Karpas-422 (cell line): ENCODE measurements at places on chromosomes 3 and 15. TPM values are rescaled to one million over a fixed set of nuclear protein-coding genes. Genes with fewer than 3 reads are reported as not detected.

DNA sequence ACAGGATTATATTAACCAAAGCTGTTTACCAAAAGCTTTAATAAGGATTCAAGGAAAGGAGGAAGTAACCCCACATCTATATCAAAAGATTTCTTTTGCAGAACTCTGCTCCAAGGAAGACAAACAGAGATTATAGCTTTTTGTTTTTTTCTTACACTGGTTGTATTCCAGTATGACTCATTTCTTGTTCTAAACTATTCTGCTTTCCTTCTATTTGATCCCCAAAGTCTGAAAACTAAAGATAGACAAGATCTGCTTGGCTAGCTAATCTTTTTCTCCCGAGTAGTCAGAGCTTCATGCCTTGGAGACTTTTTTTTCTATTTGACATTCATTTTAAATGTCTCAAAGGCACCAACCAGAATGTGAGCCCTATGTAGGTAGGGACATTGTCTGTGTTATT lies 36.8 kb upstream of the FRMD5 start:
- H3K36me3 ChIP-seq = no peaks in the 10 kb centered on the region
- no peaks in the 10 kb centered on the region for H3K4me1 ChIP-seq
- H3K4me3 ChIP-seq = no peak overlapping the region
- H3K27ac ChIP-seq = no peak overlapping the region
- no peak for DNase-seq
- no peaks in the 10 kb centered on the region for H3K27me3 ChIP-seq

CERS3 gene
- total RNA-seq = 0.15 TPM in 1 of 2 replicates, not detected in the other

DNA sequence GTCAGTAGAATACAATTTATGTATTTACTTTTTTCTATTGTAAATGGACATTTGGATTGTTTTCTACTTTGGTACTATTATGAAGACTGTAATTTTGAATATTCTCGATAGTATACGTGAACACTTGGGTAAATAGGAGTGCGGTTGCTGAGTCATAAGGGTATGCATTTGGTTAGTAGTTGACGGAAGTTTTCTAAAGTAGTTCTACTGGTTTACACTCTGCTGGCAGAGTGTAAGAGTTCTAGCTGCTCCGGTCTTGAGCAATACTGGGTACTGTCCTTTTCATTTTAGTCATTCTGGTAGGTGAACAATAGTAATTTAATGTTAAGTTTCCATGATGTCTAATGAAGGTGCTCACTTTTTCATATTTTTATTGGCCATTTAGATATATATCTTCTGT lies 70.0 kb downstream of the MEF2A start:
- DNase-seq = no peak
- no peak overlapping the region for H3K4me3 ChIP-seq
- H3K36me3 ChIP-seq = peaks cover 73% of the 10 kb centered on the region

GRCh38 chr3:171068658-171069057 lies 42.1 kb upstream of the SLC2A2 start:
- no peaks in the 10 kb centered on the region for H3K27me3 ChIP-seq
- H3K36me3 ChIP-seq = no peaks in the 10 kb centered on the region
- H3K27ac ChIP-seq = no peak overlapping the region
- H3K4me1 ChIP-seq = no peaks in the 10 kb centered on the region
- no peak overlapping the region for H3K4me3 ChIP-seq

DNA sequence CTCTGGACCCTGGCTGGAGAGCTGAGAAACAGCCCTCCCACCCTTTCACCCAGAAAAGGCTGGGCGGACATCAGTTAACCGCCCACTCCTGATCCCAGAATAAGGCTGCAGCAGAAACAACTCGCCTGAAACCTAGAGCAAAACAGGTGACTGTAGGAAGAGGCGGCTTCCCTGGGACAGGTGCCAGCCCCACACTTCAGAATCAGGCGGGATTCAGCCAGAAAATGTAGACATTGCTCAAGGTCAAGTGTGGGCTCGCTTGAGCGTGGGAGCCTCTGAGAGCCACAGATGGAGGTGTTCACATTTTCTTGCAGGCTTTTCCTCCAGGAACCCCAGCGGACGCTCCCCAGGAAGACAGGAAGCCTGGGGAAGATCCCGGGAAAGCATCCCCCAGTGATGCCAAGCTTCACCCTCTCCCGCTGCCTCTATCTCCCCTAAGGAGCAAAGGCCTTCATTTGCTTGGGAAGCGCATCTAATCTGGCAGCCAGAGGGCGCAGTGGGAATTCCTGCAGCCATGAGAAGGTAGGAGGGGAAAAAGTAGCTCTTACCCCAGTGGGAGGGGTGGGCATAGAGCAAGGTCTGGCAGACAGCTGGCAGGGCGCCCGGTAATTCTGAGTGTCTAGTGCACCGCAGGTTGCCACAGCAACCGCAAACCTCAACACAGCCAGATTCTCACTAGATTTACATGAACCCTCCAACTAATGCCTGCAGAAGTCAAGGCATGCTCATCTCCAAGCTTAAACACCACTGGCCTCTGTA lies 77.7 kb downstream of the OCA2 start:
- H3K36me3 ChIP-seq = no peaks in the 10 kb centered on the region
- H3K4me3 ChIP-seq = no peak overlapping the region
- no peak overlapping the region for H3K27ac ChIP-seq
- DNase-seq = peak; percentile 57
- no peaks in the 10 kb centered on the region for H3K4me1 ChIP-seq
